NCI-H1436 treated with DMSO at 0.1 percent for 48 hours (cell line): ENCODE measurements at places on chromosomes 6 and 20.

- DNase-seq: no peak
These were observed 196.6 kb upstream of the PTCHD4 start for GRCh38 chr6:48307573-48307972.

GRCh38 chr6:143773506-143774150, 69.5 kb upstream of the LTV1 start:
- no peak for DNase-seq

DNA sequence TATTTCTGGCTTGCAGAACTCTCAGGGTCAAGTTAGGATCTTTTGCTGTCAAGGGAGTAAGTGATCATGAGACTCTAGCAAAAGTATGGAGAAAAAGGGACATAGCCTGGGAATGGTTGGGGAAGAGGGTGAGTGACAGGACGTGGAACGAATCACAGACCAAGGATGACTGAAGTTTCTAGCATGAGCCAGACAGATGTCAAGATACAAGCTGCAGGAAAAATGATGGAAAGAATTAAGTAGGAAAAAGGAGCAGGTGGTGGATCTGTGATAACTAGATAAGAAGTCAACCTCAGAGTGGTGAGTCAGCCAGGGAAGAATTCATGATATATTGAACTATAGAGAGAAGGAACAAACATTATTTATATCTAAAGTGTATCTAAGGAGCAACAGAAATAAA, 159.8 kb upstream of the SYNDIG1 start:
- no peak for DNase-seq

GRCh38 chr6:167578371-167578901, 248.3 kb upstream of the AFDN start:
- no peak for DNase-seq

DNA sequence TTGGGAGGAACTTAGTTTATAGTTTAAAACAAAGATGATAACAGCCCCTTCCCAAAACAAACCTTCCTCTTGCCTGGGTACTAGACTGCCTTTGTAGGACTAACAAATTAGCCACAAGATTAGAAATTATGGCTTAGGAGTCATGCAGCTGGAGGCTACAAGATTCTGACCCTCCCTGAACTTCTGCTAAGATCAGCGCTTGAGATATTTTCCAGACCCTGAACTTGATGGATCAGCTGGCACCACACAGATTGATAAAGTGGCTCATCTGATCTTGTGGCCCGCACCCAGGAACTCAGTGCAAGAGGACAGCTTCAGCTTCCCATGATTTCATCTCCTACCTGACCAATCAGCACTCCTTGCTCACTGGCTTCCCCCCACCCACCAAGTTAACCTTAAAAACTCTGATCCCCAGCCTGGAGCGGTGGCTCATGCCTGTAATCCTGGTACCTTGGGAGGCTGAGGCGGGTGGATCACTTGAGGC, 5.9 kb upstream of the SERINC3 start:
- no peak for DNase-seq

- DNase-seq: no peak
These were observed 164.2 kb downstream of the DTNBP1 start for GRCh38 chr6:15498640-15499039.

- DNase-seq: no peak
These were observed 51.2 kb downstream of the CRYBG1 start for GRCh38 chr6:106411643-106412200.

DNA sequence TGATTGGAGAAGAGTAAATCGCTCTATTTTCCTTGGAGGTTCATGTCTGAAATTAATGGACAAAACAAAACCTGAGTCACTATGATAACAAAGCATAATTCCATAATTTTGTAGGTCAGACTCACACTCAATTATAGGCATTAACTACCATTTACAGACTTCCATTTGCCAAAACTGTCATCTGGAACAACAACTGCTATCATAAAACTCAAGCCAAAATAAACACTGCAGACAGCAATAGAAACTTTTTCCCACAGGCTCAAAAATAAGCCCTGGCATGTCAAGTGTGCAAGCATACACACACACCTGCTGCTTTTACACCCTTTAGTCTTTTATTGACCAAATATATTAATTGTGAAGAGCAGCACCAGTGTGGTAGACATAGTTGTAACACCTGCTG, 7.1 kb downstream of the MRPS10 start:
- DNase-seq: no peak

DNA sequence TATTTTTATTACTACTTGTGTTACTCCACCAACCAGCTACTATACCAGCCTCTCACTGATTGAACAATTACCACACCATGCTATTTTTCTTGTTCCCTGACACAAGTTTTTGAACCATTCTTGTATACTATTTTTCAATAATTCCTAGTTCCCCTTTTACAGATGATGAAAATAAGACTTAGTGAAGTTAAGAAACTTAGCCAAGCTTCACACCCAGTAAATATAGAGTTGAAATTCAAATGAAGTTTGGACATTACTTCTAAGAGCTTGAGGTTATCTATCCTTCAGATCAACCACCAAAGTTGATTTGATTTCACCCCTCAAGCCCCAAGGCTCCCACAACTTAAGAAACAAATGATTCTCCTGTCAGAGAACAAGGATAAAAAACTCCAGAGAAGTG, 13.1 kb upstream of the BCAS1 start:
- DNase-seq: no peak

- no peak for DNase-seq
These were observed 40.1 kb upstream of the GMDS start for GRCh38 chr6:2285510-2285909.

DNA sequence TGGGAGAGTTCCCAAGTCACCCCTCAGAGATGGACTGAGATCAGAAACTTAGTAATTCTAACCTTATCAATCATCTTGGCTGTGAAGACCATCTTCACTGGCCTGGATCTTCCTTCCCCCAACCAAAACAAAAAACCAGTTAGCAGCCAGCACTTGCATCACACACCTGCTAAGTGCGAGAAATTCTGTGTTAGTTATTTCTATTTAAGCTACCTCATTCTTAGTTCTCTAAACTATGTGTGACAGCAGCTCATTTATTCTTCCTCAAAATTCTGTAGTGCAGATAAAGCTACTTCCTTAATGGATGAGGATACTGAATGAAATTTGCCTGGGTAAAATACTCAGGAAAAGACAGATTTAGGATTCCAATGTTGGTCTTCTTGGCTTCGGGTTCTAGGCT, 18.2 kb upstream of the TAGAP start:
- DNase-seq: no peak

DNA sequence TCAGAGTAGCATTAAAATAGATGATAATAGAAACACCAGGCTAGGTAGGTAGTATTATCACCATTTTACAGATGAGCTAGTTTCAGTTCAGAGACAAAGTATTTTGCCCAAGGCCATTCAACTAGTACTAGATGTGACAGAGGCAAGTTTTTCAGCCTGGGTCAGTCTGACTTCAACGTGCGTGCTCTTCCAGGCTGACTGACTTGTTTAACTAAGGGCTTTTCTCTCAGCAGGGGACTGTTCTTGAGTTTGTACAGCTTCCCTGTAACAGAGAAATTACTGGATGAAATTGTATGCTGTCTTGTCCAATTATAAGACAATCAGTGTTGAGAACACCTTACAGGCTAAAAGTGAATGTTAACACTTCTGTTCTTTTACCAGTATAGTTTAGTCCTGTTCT, 333.5 kb upstream of the MAN1A1 start:
- no peak for DNase-seq

DNA sequence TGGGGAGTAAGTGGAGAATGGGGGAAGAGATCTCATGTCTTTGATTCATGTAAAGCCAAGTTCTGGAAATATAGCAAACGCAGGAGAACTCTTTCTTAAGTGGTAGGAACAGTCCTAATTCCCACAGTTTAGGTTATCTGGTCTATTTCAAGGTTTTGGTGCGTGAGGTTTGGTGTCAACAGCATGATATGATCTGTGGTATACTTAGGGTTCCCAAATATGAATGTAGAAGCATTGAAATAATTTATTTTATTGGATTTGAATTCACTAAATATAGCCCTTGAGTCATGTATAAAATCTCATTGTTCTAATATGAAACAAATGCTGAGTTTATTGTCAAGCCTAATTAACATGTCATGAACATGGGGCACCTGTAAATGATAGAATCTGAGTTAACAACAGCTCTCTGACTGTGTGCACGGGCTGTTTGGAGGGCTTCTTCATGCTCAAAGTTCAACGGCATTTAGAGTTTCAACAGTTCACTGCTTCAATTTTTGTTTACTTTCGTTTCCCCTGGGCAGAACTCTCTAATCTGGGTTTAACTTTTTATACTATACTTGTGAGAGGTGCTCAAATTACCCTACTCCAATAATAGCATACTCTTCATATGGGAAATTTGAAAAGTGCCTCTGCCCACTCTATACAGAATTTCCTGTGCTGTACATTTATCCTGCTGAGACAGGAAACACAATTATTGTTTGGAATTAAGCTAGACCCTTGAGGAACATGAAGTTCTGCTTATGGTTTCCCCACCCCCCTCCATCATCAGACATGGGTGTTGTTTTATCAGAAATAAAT, 236.3 kb upstream of the ZNF217 start:
- no peak for DNase-seq

DNA sequence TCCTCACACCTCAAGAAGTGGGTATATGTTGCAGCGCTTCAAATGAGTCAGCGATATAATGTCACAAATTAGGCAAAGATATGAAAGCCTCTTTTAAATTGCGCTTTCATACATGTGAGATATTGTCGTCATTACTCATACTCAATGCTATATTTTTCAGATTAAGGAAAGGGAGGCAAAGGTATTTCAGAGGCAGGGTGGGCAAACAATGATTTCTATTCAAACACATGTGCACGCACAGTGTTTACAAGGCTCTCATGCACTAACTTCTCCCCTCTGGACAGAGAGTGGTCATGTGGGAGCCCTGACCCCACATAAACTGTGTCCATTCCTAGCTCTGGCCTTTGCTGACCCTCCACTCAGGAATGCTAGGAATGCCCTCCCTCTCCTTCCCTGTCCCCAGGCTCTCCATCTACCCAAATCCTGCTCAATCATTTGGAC, 112.1 kb upstream of the TMEM170B start:
- no peak for DNase-seq

DNA sequence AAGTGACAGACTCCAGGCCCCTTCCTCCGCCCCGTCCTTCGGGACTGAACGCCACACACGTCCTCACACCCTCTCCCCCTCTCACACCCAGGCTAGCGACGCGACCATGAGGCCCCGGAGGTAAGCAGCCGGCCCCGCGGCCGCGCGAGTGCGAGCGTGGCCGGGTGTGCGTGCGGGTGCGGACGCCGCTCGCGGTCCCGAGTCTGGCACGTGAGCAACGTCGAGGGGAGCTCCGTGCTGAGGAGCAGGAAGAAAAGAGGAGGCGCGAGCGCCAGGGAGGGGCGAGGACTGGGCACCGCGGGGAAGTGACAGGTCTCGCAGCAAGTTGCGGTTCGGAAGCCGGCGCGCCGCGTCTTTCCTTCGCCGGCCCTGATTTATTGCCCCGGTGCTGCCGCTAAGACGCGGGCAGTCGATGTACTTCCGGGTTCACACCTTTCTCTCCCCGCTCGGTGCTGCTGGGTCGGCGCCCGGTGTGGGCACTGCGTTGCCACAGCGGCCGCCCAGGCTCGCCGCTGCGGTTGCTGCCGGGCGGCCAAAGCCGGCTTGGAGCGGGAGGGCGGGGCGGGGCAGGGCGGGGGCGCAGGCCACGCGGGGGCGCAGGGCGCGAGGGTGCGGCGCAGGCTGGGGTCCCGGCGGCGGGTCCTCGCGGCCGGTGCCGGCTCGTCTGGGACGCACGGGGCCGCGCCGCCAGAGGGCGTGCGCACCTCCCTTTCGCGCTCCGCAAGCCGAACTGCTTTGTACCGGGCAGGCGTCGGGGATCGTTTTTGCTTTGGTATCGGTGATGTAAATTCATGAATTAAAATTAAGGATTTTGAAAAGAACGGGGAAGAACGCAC, 15.8 kb upstream of the LIN28B start:
- no peak for DNase-seq

DNA sequence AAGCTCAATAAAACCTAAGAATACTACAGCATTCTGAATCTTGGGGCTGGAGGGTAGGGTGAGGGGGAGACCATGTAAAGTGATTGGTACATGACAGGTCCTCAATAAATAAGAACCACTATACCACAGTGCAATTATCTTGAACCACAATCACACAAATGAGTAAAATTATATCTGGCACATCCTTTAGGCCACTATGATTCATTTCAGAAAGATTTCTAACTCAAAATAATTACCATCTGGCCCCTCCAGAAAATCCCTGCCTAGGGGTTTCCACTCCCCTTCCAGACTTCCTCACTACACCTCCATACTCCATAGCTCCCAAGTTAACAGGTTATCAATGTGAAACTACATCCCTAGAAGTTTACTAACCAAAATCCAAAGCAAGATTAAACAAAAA, 19.7 kb downstream of the AKIRIN2 start:
- DNase-seq: no peak

DNA sequence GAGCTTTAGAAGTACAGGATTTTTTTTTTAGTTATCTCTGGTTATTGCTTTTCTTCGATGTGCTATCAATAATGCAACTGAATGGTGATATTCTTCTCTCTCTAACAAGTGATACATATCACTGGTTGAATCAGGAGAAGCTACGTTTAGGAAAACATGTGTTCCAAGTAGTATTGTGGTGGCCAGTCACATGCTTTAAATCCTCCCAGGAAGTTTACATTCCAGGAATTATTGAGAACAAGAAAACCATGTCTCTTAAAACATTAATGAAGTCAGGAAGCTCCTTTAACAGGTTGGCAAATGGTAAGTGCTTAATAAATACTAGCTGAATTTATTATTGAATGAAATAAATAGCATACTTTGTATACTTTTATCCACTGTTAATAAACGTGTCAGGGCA, 371.1 kb downstream of the BCKDHB start:
- no peak for DNase-seq

GRCh38 chr6:169243186-169243585, 10.5 kb downstream of the THBS2 start:
- DNase-seq: no peak

DNA sequence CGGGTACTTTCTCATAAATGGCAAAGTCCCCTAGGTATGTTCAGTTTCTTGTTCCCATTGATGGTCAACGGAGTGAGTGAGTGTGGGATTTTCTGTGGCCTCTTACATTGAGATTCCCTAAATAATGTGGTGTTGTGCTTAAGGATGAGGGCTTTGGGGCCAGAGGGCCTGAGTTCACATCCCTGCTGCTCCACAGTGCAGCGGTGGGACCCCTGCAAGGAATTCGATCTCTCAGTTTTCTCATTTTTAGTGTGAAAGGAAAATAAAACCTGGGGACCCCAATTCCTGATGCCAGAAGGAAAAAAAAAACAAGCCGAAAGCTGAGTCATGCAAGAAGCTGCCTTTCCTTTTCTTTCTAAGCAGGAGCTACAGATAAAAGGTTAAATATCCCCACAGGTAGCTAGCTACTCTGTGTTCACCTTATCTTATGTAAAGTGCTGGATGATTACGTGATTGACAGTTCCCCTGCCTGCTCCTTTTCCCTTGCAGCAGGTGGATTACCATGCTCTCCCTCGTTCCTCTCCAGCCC, 120.2 kb upstream of the CLDN20 start:
- DNase-seq: no peak

GRCh38 chr6:27668442-27669294, 195.8 kb upstream of the ZNF184 start:
- no peak for DNase-seq

GRCh38 chr6:46688117-46688965, 656 bp downstream of the TDRD6 start:
- no peak for DNase-seq
